ENCODE measurements at places on chromosomes 5 and 9.

DNA sequence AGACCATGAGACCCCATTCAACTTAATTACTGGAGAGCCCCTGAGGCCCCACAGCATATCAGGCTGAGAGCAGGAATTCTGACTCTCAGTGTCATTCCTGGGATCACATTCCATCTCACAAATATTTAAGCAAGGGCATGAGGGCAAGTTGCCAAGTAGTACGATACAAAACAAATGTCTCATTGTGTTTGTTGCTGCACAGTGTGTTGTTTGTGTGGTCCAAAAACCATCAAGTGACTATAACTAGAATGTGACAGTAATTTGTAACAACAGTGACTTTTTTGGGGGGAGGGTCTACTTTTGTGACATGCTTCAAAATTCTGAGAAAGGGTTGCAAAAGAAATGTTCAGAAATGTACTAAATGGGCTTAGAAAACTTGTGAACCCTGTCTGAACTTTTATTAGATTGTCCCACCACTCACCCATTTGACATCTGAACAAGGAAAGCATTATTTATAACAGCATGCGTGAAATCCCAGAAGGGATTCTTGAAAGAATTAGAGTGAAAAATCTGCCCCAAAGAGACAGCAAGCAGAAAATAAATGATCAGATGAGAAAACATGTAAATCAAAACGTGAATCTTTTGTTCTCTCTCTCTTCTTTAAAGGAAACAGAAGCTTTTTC lies 347.0 kb downstream of the NTRK2 start:
- no peak for DNase-seq

DNA sequence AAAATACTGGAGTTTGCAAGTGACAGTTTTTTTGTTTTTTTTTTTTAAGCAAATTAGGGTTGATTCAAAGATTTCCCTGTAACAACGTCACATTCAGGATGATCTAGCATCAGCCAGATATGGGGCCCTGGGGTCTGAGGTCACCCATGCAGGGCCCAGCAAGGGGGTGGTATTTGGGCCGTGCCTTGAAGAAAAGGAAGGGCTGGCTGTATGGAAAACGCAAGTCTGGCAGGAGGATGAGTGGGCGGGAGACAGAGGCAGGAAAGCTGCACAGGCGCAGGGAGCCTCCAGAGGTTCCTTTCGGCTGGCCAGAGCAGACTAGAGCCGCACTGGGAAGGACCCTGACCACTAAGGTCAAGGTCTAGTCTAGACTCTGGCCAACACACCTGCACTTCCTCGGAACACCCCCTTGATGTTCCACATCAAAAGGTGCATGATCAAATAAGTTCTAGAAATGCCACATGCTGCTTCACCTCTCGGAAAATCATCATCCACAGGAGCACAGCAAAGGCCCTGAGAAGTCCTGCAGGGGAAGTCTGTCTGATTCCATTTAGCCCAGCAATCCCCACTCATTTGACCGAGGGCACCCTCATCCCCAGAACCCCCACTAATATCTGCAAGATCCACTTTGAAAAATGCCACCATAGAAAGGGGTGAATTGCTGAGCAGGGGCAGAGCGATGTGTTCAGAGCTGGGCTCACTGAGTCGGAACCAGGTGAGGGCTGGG lies 21.1 kb upstream of the CPLX2 start:
- no peak for DNase-seq

DNA sequence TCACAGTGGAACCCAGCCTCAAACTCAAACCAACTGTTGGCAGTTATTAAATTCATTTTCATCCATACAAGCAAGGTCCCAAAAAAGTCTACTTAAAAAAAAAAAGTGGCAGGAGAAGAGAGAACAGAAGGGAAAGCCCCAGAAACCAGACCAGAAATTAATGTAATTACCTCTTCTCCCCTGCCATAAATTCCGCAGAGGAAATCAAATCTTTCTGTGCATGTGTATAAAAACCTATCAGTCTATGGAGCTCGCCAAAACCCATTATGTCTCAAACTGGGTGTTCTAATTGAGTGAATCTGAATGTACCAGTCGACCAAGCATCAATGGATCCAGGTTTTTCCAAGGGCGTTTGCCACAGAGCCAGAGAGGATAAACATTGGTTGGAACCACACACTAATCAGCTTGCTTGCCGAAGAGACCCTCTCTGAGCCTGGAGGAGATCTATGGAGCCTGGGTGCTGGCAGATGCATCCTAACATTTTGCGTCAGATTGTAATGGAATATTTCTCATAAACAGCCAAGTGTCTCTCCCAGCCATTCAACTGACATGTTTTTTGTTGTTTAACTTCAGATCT lies 7.9 kb upstream of the HAND1 start:
- DNase-seq = no peak

- DNase-seq = no peak
These were observed 37.8 kb upstream of the C5orf63 start for GRCh38 chr5:127111112-127111511.

GRCh38 chr9:107119735-107120134 lies 163.3 kb upstream of the RAD23B start:
- DNase-seq = no peak

GRCh38 chr5:151079838-151080612 lies 809 bp downstream of the TNIP1 start:
- DNase-seq = no peak

GRCh38 chr9:135589596-135590485 lies 28.3 kb downstream of the PAEP start:
- DNase-seq = no peak
